ENCODE measurements at places on chromosomes 7 and 10.

DNA sequence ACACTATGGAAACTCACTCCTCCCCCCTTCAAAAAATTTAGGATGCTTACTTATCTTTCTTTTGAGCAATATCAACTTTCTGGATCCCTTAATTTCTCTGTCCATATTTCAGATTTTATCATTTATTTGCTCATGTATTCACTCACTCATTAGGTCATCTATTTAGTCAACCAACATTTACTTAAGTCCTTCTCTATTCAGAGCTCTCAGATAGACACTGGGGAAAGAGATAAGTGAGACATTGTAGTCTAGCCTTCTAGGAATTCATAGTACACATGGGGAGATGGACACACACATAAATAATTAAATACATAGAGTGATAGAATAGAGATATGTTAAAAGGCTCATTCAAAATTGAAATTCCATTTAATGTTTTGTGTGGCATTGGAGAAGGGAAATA lies 9.2 kb downstream of the CPN1 start:
- no peak for DNase-seq

DNA sequence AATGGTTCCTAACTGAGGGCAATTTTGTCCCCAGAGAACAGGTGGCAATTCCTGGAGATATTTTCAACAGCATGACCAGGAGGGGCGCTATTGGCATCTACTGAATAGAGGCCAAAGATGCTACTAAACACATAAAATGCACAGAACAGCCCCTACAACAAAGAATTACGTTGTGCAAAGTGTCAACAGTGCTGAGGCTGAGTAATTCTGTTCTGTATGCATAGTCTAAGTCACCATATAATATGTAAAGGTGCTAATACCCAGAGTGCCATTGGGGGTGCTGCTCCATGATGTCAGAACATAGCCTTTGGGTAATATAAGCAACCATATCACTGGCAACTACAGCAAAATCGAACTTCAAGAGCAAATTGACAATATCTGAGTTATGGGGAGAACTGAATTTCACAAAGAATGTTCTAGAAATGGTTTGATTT lies 213.3 kb upstream of the PHYHIPL start:
- DNase-seq, result no peak

DNA sequence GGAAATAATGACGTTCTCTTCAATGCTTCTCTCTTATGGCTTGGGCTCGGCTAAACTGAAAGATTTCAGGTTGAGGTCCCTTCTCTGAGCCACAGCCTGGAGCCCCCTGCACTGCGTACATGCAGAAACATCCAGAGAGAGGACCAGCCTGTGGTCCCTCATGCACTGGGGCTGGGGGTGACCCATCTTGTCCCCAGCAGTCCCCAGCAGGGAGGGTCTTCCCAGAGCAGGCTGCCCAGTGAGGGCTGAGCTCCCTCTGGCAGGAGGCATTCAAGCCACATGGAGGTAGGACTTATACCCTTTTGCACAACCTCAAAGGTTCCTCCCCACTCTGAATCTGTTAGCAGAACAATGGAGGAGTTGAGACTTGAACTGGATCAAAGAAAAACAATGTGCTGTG lies 7.4 kb downstream of the GDF10 start:
- no peak for DNase-seq

- DNase-seq, result no peak
Measured at GRCh38 chr10:127094984-127095383, 101.4 kb downstream of the INSYN2A start.

DNA sequence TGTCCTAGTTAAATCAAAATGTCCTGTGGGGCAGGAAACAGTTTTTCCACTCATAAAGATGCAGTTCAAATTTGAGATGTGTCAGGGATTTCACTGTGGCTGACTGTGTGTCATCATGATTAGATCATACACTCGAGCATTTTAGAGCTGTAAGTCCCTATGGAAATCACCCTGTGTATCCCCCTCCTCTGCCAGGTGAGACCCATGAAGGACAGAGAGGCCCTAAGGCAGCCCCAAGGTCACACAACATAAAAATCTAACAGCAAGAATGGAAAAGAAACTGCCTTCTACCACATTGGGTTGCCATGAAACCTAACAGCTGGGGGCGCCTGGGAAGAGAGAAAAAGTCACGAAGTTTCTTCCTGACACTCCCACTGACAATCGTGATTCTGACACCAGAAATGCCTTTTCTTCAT lies 135.8 kb downstream of the KCNMA1 start:
- no peak for DNase-seq

DNA sequence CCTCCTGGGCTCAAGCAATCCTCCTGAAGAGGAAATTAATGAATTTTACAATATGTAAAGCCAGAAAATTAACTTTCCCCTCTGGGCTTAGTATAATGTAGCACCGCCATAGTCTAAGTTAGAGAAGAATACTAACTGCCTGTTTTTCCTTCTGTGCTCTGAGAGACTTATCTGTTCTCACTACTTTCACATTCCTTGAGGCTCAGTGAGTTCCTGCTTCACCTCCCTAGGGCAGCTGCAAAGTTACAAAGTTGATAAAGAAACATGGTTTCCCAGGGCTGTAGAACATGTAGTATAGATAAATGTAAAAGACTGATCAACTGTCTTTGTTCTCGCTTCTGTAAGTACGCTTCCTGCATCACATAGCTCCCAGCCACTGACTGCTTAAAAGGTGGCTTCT lies 16.0 kb upstream of the OLAH start:
- no peak for DNase-seq

DNA sequence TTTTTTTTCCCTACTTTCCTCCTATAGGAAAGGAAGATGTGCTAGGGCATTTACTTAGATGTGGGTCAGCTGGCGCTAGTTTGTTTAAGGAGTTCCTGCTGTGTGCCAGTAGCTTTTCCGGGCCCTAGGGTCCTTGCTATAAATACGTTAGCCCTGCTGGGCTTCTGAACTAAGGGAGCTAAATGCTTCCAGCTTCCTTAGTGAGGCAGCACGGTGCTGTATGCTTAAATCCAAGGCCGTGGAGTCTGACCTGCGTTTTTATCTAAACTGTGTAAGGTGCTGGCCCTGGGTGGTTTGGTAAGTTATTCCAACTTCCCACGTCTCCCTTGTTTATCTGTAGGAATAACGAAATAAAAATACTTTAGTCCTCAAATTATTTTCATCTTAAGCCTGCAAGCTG lies 594 bp downstream of the TDRD1 start:
- no peak for DNase-seq

- peak; percentile 79 for DNase-seq
Measured at GRCh38 chr7:44145969-44146911, 5.1 kb upstream of the MYL7 start.

DNA sequence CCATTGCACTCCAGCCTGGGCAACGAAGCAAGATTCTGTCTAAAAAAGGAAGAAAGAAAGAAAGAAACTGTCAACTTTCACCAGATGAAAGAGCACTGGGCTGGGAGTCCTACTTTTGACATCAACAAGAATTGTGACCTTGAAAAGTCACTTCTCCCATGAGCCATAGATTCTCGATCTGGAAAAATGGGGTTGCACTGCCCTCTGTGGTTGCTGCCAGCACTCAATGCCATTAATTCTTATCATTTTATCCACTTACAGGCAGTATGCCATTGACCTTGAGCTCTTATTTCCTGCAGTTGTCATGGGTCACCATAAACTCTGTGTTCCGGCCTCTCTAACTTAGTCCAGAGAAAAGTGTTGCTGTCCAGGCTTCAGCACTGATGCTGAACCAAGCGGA lies 137.2 kb downstream of the NOC3L start:
- no peak for DNase-seq

DNA sequence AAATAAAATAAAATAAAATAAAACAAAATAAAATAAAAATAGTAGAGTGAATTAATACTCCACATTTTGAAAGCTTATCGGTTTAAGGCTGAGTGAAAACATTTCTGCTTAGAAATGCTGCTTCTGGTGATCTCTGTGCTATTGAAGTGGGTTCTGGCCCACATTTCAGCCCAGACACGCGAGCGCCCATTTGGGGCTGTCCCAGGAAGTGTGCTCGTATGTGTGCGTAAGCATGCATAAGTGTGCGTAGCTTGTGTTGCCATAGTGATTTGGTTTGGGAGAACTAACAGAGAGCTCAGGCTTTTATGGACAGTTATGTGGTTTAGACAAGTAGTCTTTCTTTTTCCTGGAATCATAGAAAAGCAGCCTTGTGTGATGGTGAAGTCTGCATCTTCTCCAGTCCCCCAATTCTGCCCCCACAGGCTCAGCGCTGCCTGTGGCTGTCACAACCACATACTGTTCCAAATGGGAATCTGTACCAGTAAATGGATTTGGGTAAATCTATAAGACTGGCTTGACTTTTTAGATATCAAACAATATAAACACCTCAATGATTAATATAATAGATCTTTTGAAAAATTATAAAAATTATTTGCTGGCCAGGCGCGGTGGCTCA lies 29.8 kb upstream of the PURB start:
- peak; percentile 80 for DNase-seq

DNA sequence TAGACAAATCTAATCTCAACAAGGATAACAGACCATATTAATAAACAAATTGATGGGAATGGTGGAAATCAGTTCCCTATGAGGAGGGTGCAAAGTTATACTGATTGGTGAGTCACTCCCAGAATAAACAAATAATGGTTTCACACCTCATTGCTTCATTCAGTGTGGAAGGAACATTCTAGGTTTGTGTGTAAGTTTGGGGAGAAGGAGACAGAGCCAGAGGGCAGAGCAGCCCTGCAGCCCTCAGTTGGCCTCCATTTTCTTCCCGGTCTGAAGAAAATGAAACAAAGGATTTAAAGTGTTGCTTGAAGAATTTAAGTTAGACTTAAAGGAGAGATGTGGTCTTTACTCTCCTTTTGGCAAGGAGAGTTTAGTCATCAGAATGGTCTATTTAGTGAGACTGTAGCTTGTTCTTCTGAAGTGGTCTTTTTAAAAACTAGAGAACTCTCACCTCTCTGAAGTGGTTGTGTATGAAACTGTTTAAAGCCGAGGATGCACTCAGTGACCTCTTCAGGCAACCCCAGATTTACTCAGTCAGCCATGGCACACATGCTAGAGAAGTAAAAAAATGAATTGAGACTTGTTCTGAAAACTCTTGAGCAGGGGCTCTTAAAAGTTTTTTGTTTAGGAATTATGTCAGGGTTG lies 27.2 kb downstream of the IKZF1 start:
- DNase-seq, result no peak

- no peak for DNase-seq
Measured at GRCh38 chr7:2041496-2042367, 191.0 kb downstream of the MAD1L1 start.

DNA sequence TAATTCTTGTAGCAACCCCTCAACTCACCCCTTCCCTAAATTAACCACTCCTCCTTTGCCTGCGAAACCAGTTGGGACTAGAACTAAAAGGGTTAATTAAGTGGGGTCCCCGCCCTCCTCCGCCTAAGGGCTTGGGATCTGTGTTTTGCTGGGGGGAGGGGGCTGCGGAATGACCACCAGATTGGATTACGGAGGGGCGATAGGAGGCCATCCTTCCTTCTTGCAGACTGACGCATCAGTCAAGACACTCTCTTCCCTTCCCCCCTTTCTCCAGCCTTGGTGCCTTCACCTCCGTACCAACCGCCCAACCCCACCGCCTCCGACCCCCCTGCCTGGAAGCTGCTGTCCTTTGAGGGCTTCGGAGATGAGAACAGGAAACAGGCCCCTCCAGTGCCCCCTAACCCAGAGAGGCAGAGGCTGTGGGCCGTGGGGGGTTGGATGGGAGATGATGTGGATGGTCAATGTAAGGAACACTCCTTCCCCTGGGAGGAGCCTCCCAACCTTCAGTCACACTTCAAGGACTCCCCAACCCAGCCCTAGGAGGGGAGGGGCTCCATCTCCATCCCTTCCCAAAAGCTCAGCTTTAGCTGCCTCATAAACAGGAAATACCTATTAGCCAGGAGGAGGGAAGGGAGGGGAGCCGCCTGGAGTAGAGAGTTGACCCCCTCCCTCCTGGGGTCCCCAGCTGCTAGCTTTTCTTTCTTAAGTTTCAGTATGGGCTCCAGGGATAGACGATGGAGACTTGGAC lies 997 bp upstream of the LDB1 start:
- peak; percentile 57 for DNase-seq

- no peak for DNase-seq
Measured at GRCh38 chr7:1743481-1744230, 73.6 kb downstream of the ELFN1 start.

DNA sequence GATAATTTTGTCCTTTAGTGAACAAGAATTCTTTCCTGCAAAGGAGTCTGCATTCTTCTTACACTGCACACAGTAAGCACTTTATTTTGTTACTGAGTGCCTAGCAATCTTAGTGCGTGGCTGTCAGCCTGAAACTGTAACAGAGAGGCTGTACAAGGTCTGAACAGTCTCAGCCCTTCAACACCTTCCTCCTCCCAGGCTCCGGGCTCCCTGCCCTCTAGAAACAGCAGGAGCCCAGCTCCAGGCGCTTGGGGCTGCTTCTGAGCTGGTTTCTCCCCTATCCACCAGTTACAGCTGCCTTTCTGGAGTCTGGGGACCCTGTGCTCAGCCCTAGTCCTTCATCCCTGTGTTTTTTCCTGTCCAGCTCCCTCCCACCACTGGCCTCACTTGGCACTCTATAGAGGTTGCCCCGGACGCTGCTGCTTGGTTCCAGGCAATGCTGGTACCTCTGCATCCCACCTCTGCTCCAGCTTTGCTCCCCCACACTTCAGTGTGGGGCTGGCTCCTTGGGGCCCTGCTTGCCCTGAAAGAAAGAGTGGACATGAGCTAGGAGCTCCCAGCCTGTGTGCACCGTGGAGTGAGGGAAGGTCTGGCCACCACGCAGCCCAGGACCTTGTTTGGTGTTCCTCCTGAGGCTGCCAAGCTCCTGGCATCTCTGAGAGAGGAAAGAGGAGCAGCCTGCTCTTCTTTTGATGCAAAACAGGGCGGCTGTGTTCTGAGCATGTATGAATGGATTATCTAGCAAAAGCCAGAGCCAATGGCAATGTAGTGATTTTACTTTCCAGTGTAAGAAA lies 251.2 kb upstream of the GRB10 start:
- DNase-seq, result no peak

DNA sequence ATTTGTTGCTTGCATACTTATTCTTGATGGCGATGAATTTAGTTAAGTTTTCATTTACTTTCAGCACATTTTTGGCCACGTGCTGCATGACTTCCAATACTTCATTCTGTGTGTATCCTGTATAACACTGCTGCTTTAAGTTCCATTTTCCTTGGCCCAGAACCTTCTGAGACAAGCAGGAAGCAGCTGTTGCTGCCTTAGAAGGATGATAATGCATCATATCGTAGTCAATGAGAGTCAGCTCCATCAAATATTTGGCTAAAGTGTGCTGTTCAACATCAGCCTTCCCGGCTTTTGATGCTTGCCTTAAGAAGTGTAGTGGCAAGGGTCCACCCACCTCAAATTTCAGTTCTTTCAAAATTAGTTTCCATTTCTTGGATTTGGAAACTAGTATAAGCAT lies 59.2 kb upstream of the GLCCI1 start:
- DNase-seq, result no peak
